DND-41 (cell line): ENCODE measurements at places on chromosomes 13 and 19.
A peak's percentile ranks its signal among the peaks of the same experiment; 100 is the strongest.

GRCh38 chr19:4399812-4400134 is 574 bp downstream of the SH3GL1 start:
- H3K36me3 ChIP-seq: peaks cover 46% of the 10 kb centered on the region
- H3K27me3 ChIP-seq: no peaks in the 10 kb centered on the region
- peak overlapping the region; percentile 47; the same call in 1 of the 2 replicates for H3K4me3 ChIP-seq
- H3K4me1 ChIP-seq: peaks cover 60% of the 10 kb centered on the region
- H3K27ac ChIP-seq: peak overlapping the region; percentile 47

- H3K4me1 ChIP-seq: 0 out of 2 replicates have a peak, but pooled peaks cover under 1% of the 10 kb centered on the region
- no peak for DNase-seq
- no peaks in the 10 kb centered on the region for H3K27me3 ChIP-seq
- no peak overlapping the region for H3K27ac ChIP-seq
- no peaks in the 10 kb centered on the region for H3K36me3 ChIP-seq
- H3K4me3 ChIP-seq: no peak overlapping the region
Measured at GRCh38 chr13:113821847-113822246, 42.0 kb downstream of the GAS6 start.

DNA sequence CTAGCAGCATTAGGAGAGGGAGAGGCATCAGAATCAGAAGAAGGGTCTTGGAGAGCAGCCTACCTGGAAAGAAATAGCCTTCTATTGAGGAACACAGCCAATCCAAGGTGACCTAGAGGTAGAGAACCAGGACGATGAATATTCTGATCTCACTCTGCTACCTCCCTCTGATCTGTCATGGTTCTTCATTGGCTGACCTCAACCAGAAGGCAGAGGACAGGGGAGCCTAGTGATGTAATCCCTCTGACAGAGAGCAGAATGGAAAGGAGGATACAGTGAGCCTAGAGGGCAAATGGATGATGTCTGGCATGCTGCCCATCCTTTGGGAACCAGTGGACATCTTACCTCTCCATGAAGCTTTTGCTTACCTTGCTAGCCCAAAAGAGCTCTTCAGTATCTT is 3.6 kb downstream of the ZNF507 start:
- no peak overlapping the region for H3K27ac ChIP-seq
- H3K36me3 ChIP-seq: peaks cover 64% of the 10 kb centered on the region
- DNase-seq: no peak
- H3K4me1 ChIP-seq: peaks cover 40% of the 10 kb centered on the region
- H3K4me3 ChIP-seq: peak overlapping the region; percentile 23; the same call in 1 of the 2 replicates
- no peaks in the 10 kb centered on the region for H3K27me3 ChIP-seq

- H3K4me3 ChIP-seq: no peak overlapping the region
- 0 out of 2 replicates have a peak, but pooled peaks cover 2% of the 10 kb centered on the region for H3K36me3 ChIP-seq
- no peak for DNase-seq
- no peaks in the 10 kb centered on the region for H3K4me1 ChIP-seq
- H3K27me3 ChIP-seq: no peaks in the 10 kb centered on the region
Measured at GRCh38 chr19:33447336-33448158, 74.0 kb downstream of the CEBPG start.

GRCh38 chr19:33446330-33447293 is 73.1 kb downstream of the CEBPG start:
- H3K36me3 ChIP-seq: 0 out of 2 replicates have a peak, but pooled peaks cover 2% of the 10 kb centered on the region
- no peaks in the 10 kb centered on the region for H3K27me3 ChIP-seq
- DNase-seq: no peak
- no peak overlapping the region for H3K4me3 ChIP-seq

DNA sequence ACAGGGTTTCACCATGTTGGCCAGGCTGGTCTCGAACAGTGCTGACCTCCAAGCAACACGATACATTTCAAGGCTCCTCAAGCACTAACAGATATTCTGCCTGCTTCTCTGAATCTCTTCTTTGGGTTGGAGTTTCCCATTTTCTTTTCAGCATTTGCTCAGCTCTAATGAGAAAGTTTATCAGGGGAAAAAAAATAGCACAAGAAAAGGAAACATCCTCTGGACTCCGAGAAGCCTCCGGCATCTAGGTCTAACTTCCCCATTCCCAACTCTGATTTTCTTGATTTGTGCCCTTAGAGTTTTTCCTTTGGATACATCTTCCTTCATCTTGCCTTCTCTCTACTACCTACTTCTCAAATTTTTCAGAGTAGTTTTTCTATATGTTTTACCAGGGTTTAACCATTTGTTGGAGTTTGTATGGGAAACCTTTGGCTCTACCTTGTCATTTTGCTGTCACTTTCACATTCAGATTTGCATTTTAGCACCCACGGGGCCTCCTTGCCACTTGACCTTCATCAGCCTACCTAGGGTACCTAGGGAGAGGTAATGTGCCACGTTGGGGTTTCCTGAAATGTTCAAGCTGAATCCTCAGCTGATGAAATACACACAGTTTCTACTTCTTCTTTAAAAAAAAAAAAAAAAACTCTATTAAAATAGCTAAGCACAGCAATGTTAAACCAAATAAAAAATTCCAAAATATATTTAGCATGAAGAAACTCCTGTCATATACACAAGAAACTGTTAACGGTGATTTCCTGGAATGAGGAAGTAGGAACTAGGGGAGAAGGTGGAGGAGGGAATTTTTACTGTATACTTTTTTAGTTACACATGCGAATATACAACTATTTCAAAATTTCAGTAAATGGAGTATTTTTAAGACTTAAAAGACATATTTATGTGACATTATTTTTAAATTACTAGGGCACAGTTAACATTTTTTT is 5.1 kb upstream of the USP12 start:
- H3K4me3 ChIP-seq: no peak overlapping the region
- no peak for DNase-seq
- H3K27ac ChIP-seq: no peak overlapping the region
- peaks cover 10% of the 10 kb centered on the region for H3K4me1 ChIP-seq

DNA sequence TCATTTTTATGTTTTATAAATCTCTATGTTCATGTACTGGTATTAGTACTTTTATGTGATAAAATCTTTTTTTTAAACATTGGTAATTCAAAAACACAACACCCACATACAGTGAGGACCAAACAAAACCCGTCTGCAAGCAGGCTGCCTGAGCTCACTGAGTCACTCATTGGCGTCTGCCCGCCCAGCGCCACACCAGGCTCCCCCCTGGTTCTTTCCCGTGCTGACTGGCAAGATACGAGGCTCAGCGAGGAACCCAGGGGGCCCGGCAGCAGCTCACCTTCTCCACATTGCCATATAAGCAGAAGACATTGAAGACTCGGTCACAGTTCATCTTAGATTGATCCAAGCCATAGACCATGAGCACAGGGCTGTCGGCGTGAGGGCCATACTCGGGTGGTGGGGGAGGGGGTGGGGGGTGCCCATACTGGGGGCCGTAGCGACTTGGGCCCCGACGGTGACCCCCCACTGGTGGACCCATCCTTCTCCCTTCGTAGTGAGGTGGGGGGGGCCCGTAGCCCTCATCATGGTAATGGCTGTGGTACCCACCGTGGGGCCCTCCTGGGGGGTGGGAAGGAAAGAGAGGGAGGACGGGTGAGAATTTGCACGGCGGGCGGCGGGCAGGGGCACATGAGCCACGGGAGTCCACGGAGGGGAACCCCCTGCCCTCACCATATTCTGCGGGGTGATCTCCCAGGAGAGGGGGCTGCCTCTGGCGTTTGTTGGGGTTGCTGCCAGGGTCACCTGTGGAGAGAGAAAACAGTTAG is 8.4 kb upstream of the ECH1 start:
- no peaks in the 10 kb centered on the region for H3K27me3 ChIP-seq
- H3K4me1 ChIP-seq: peaks cover 15% of the 10 kb centered on the region; the same call in 1 of the 2 replicates
- no peak overlapping the region for H3K27ac ChIP-seq
- H3K4me3 ChIP-seq: no peak overlapping the region
- DNase-seq: no peak

DNA sequence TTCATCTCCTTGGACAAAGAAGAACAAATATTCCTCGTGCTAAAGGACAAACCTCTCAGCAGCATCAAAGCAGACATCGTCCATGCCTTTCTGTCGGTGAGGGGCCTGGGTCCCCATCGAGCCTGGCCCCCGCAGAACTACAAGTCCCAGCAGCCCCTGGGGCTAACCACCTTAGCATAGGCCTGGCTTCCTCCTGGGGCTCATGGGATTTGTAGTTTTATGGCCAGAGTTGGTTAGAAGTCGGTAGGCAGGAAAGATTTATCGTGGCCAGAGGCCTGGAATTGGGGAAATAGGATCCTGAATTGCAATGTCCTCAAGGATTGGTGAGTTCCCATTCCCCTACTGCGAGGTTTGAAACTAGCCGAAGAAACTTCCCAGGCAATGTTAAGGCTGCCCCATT is 19.6 kb downstream of the TMEM150B start:
- no peak overlapping the region for H3K4me3 ChIP-seq
- DNase-seq: peak; percentile 66
- H3K4me1 ChIP-seq: peaks cover 26% of the 10 kb centered on the region
- no peaks in the 10 kb centered on the region for H3K27me3 ChIP-seq

DNA sequence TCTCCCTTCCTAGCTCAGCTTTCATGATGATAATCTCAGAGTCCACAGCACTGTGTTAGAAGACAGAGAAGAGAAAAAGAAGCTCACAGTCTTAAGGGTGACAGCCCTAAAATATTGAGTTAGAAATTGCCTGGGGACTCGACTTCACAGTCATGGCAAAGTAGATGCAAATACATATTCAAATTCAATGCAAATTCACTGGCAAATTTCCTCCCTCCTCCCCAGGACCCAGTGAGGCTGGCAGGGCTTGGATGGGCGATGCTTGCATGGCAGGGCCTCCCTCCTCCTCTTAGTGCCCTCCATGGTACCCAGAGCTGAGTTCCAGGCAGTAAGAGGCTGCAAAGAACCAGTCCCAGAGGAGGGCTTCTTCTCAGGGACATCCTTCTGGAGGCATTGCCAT is 115.6 kb upstream of the UQCRFS1 start:
- no peaks in the 10 kb centered on the region for H3K27me3 ChIP-seq
- H3K4me3 ChIP-seq: no peak overlapping the region
- no peaks in the 10 kb centered on the region for H3K36me3 ChIP-seq
- DNase-seq: no peak

DNA sequence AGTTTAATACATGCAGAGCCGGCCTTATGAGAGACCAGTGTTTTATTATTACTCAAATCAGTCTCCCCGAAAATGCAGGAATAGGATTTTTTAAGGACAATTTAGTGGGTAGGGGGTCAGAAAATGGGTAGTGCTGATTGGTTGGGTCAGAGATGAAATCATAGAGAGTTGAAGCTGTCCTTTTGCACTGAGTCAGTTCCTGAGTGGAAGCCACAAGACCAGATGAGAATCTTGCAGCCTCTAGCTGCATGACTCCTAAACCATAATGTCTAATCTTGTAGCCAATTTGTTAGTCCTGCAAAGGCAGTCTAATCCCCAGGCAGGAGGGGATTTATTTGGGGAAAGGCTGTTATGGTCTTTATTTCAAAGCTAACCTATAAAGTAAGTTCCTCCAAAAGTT is 1163.9 kb downstream of the DIAPH3 start:
- no peak for DNase-seq
- H3K4me3 ChIP-seq: no peak overlapping the region
- no peaks in the 10 kb centered on the region for H3K27me3 ChIP-seq

GRCh38 chr13:94053986-94054593 is 425.4 kb downstream of the DCT start:
- no peaks in the 10 kb centered on the region for H3K36me3 ChIP-seq
- no peaks in the 10 kb centered on the region for H3K27me3 ChIP-seq
- no peaks in the 10 kb centered on the region for H3K4me1 ChIP-seq
- no peak overlapping the region for H3K27ac ChIP-seq
- no peak overlapping the region for H3K4me3 ChIP-seq

- H3K4me1 ChIP-seq: peaks cover 24% of the 10 kb centered on the region
- no peaks in the 10 kb centered on the region for H3K36me3 ChIP-seq
- peak overlapping the region; percentile 54 for H3K4me3 ChIP-seq
- 0 out of 2 replicates have a peak overlapping the region, but pooled peaks have one; percentile 15 for H3K27ac ChIP-seq
- no peak for DNase-seq
Measured at GRCh38 chr13:110136660-110137585, 170.0 kb downstream of the COL4A1 start.

DNA sequence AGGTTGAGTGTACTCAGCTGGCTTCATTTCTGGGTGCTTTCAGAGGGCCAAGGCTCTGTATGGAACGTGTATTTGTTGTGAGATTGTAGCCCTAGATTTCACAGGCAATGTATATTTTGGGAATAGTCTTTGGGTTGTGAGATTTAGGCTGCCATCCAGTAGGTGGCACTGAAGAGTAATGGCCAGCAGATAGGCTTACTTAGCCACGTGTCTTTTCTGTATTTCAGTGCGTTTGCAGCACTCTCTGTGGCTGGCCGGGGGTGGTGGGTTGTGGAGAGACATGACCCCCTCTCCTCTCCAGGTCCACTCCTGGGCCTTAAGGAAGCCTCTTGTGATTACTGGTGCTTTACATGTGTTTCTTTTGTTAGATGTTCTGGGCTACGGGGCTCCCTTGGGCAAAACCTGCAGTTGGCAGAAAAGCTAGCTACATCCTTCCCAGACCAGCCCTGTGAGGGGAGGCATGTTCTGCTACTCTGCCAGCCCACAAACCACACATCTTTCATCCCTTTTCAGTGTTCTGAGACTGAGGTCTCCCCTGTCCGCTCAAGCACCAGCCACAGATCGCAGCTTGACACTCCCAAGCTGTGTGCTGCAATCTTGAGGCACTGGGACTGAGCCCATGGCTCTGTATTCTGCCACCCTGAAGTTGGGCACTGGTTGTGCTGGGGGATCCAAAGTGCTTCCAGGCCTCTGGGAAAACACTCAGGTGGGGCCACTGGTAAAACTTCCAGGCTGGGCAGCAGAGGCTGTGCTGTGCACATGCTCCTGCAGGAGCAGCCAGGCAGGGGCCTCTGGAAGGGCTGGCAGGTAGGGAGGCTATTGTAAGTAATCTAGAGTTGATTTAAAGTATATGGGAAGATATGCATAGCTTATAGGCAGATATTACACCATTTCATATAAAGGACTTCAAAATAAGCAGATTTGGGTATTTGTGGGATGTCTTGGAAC is 1096.8 kb upstream of the PCDH20 start:
- peak; percentile 86 for DNase-seq
- peaks cover 48% of the 10 kb centered on the region for H3K4me1 ChIP-seq
- H3K27me3 ChIP-seq: no peaks in the 10 kb centered on the region
- H3K36me3 ChIP-seq: no peaks in the 10 kb centered on the region

GRCh38 chr19:14271840-14272239 is 65.9 kb upstream of the ADGRL1 start:
- H3K36me3 ChIP-seq: no peaks in the 10 kb centered on the region
- H3K27ac ChIP-seq: no peak overlapping the region
- no peak overlapping the region for H3K4me3 ChIP-seq

DNA sequence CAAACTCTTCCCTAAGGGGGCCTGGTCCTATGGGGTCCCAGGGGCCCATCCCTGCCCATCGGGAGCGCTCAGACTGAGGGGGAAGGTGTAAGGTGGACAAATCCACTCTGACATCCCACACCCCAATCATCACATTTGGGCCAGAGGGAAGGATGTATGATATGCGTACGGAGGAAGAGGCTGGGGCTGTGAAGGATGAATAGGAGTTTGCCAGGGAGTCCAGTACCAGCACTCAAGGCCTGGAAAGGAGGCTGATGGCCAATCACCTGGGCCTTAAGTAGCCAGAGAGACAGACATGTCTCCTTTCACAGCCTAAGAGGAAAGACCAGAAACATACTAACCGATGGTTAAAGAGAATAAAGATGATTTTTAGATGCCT is 14.9 kb downstream of the TJP3 start:
- no peak for DNase-seq
- H3K27ac ChIP-seq: no peak overlapping the region
- H3K36me3 ChIP-seq: no peaks in the 10 kb centered on the region
- peaks cover 3% of the 10 kb centered on the region; the same call in 1 of the 2 replicates for H3K4me1 ChIP-seq

GRCh38 chr13:77335543-77335942 is 8.6 kb upstream of the MYCBP2 start:
- H3K36me3 ChIP-seq: no peaks in the 10 kb centered on the region
- H3K4me3 ChIP-seq: no peak overlapping the region
- H3K27ac ChIP-seq: no peak overlapping the region
- no peaks in the 10 kb centered on the region for H3K27me3 ChIP-seq
- no peak for DNase-seq
